ENCODE measurements at places on chromosomes 1 and 21. TPM values are rescaled to one million over a fixed set of nuclear protein-coding genes. Genes with fewer than 3 reads are reported as not detected.

DNA sequence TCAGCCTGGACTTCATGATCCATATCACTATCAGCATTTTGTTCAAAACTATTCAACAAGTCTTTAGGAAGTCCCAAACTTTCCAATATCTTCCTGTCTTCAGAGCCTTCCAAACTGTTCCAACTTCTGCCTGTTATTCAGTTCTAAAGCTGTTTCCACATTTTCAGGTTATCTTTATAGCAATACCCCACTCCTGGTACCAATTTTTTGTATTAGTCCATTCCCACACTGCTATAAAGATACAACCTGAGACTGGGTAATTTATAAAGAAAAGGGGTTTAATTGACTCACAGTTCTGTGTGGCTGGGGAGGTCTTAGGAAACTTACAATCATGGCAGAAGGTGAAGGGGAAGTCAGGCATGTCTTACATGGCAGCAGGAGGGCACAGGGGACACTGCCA, 18.3 kb upstream of the DNAH14 start:
- H3K4me1 ChIP-seq = no peaks in the 10 kb centered on the region
- no peak overlapping the region for H3K4me3 ChIP-seq
- DNase-seq = no peak
- no peak overlapping the region for H3K27ac ChIP-seq

GRCh38 chr1:198534548-198535418, 5.7 kb downstream of the ATP6V1G3 start:
- no peaks in the 10 kb centered on the region for H3K27me3 ChIP-seq
- peaks cover 80% of the 10 kb centered on the region for H3K4me1 ChIP-seq
- peaks cover 4% of the 10 kb centered on the region for H3K36me3 ChIP-seq

DNA sequence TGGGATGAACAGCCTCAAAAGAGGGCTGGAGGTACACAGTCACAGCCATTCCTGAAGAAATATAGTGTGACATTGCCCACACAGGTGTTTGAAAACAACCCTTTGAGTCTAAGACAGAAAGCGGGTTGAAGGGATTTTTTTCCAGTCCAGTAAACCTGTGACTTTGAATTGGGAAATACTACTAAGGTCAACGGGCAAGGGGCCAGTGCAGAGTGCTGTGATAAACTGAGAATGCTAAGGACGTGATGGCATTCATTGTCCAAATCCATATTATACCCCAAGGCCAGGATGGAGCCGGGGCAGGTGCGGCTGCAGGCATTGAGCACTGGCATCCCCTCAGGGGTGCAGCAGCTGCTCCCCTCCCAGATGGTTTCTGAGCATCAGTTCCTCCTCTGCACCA, 36.6 kb downstream of the KIAA0040 start:
- H3K27me3 ChIP-seq = peaks cover 34% of the 10 kb centered on the region
- H3K4me3 ChIP-seq = no peak overlapping the region
- H3K4me1 ChIP-seq = peaks cover 22% of the 10 kb centered on the region
- H3K27ac ChIP-seq = no peak overlapping the region

DNA sequence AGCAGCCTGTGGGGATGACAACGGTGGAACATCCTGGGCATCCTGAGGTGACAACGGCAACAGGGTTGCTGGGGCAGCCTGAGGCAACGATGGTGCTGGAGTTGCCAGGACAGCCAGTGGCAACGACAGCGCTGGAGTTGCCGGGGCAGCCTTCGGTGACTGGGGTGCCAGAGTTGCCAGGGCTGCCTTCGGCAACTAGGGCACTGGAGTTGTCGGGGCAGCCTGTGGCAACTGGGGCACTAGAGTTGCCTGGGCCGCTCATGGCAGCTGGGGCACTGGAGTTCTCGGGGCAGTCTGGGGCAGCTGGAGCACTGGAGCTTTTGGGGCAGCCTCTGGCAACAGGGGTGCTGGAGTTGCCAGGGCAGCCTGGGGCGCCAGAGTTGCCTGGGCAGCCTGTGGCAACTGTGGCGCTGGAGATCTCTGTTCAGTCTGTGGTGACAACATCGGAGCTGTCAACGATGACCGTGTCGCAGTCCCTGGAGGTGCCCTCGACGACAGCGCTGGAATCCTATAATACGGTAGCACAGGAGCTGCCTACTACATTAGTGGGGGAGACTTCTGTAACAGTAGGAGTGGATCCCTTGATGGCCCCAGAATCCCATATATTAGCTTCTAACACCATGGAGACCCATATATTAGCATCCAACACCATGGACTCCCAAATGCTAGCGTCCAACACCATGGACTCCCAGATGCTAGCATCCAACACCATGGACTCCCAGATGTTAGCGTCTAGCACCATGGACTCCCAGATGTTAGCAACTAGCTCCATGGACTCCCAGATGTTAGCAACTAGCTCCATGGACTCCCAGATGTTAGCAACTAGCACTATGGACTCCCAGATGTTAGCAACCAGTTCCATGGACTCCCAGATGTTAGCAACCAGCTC, 8.2 kb downstream of the SON start:
- peaks cover 25% of the 10 kb centered on the region for H3K36me3 ChIP-seq
- H3K4me3 ChIP-seq = no peak overlapping the region
- no peak for DNase-seq

GRCh38 chr1:148318123-148318903, 164.8 kb downstream of the PPIAL4G start:
- H3K27me3 ChIP-seq = peaks cover 28% of the 10 kb centered on the region
- peaks cover 53% of the 10 kb centered on the region for H3K4me1 ChIP-seq
- H3K36me3 ChIP-seq = peaks cover 4% of the 10 kb centered on the region
- H3K27ac ChIP-seq = peak overlapping the region; percentile 90

DNA sequence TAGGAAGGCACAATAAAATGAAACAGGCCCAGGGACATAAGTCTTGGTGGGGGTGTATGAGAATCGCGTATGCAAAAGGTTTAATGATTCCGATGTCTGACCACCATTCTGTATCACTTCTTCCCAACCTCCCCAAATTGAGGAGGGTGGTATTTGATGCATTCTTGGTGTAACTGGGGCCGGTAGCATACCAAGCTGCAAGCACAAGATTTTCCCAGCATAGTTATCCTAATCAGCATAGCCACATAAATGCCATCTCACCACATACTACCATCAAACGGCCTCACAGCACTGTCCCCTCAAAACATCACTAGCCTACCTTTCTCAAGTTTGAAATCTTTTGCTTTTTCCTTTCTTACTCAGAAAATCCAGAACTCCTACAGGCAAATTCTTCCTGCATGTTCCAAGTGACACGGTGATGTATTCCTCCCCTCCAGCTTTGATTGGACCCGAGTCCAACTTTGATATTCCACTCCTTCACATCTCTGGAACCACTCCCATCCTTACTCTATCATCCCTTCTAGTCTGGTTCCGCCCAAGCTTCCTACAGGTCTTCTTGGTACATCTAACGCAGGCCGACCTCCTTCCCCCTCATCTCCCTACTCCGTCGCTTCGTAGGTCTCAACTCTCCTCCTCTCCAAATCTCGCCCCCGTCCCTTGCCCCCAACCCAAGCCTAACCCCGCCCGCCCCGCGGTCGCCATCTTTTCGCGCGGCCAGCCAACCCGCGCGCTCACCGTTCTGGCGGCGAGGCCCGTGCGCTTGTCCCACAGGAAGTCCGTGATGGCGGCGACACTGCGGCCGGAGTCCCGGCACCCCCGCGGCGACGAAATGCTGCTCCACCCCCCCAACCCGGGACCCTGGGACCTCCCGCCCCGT, 600 bp downstream of the CLK2 start:
- H3K4me3 ChIP-seq = peak overlapping the region; percentile 94
- peak overlapping the region; percentile 93 for H3K27ac ChIP-seq
- H3K27me3 ChIP-seq = no peaks in the 10 kb centered on the region
- H3K36me3 ChIP-seq = peaks cover 11% of the 10 kb centered on the region
- H3K4me1 ChIP-seq = peaks cover 46% of the 10 kb centered on the region

- DNase-seq = peak; percentile 14
- H3K36me3 ChIP-seq = no peaks in the 10 kb centered on the region
- no peak overlapping the region for H3K27ac ChIP-seq
- H3K27me3 ChIP-seq = peaks cover 17% of the 10 kb centered on the region
These were observed 94.1 kb downstream of the NMNAT2 start for GRCh38 chr1:183323849-183324683.

- no peaks in the 10 kb centered on the region for H3K27me3 ChIP-seq
- H3K27ac ChIP-seq = no peak overlapping the region
- no peak for DNase-seq
- no peaks in the 10 kb centered on the region for H3K36me3 ChIP-seq
These were observed 74.7 kb upstream of the OLFM3 start for GRCh38 chr1:102071451-102071850.

GRCh38 chr1:112358798-112359408, 37.1 kb upstream of the CTTNBP2NL start:
- no peak overlapping the region for H3K4me3 ChIP-seq
- H3K4me1 ChIP-seq = no peaks in the 10 kb centered on the region
- H3K27me3 ChIP-seq = peaks cover 43% of the 10 kb centered on the region
- H3K27ac ChIP-seq = no peak overlapping the region

GRCh38 chr1:6580119-6580592, 362 bp downstream of the ZBTB48 start:
- no peak for DNase-seq
- peaks cover 1% of the 10 kb centered on the region for H3K36me3 ChIP-seq
- peak overlapping the region; percentile 92 for H3K27ac ChIP-seq
- H3K27me3 ChIP-seq = no peaks in the 10 kb centered on the region

DNA sequence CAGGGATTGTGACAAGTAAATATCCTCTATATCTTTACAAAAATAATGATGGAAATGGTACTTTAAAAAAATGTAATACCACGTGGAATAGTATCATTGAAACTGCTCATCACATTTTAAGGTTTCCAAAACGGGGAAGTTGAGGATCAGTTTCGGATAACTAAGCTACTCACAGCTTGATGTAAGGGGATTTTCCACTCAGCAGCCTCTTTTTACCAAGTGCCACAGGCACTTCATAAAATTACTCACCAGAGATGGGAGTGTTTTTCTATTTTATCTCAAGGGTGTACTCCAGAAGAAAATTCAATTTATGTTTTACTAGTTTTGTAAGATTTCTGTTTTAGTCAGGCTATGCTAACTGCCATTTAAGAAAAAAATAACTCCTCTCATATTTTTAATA, 91.7 kb downstream of the TPR start:
- no peaks in the 10 kb centered on the region for H3K27me3 ChIP-seq
- peaks cover 46% of the 10 kb centered on the region for H3K4me1 ChIP-seq
- DNase-seq = no peak
- H3K36me3 ChIP-seq = peaks cover 4% of the 10 kb centered on the region
- H3K4me3 ChIP-seq = peak overlapping the region; percentile 10

- H3K27ac ChIP-seq = no peak overlapping the region
- no peaks in the 10 kb centered on the region for H3K4me1 ChIP-seq
- H3K4me3 ChIP-seq = no peak overlapping the region
- H3K36me3 ChIP-seq = no peaks in the 10 kb centered on the region
- no peak for DNase-seq
- H3K27me3 ChIP-seq = no peaks in the 10 kb centered on the region
These were observed 29.2 kb downstream of the CASZ1 start for GRCh38 chr1:10767282-10767681.

GRCh38 chr1:175715742-175716141, 27.7 kb downstream of the TNR start:
- H3K27ac ChIP-seq = no peak overlapping the region
- no peaks in the 10 kb centered on the region for H3K36me3 ChIP-seq
- H3K4me3 ChIP-seq = no peak overlapping the region

- peaks cover 95% of the 10 kb centered on the region for H3K4me1 ChIP-seq
- H3K4me3 ChIP-seq = peak overlapping the region; percentile 92
- H3K36me3 ChIP-seq = peaks cover 4% of the 10 kb centered on the region
- peak; percentile 87 for DNase-seq
These were observed 22.2 kb downstream of the RUNX1 start for GRCh38 chr21:35026617-35027562.

- peaks cover 10% of the 10 kb centered on the region for H3K4me1 ChIP-seq
- peaks cover 13% of the 10 kb centered on the region for H3K36me3 ChIP-seq
- DNase-seq = no peak
- H3K27me3 ChIP-seq = no peaks in the 10 kb centered on the region
- H3K27ac ChIP-seq = no peak overlapping the region
- H3K4me3 ChIP-seq = no peak overlapping the region
These were observed 217.5 kb downstream of the FAF1 start for GRCh38 chr1:50742523-50742922.

DNA sequence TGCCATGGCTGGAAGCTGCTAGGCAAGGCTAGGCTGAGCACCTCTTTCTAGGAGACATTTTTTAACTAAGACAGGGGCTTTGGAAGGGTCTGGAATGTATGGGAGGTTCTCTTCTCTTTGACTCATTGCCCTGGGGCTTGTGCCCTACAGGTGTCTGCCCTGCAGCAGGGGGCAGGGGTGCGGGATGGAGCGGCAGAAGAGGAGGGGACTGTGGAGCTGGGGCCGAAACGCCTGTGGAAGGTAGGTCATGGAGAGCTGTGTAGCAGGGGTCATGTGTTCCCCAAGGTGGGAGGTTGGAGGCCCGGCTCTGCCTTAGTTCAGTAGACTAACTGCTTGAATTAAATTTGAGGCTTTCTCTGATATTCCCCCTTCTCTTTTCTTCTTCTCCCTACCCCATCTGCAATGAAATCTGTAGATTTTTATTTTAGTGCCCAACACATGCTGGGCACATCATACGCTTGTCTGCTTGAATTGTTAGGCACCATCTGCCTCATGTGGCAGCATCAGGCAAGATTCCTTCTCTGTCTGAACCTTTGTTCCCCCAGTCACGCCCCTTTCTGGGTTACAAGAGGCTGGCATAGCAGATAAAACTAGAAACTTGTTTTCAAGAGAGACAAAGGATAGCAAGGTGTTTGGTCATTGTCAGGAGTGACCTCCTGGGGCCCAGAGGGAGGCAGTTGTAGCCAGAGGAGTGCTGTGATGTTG, 18.4 kb downstream of the PPFIA4 start:
- no peaks in the 10 kb centered on the region for H3K27me3 ChIP-seq
- no peak overlapping the region for H3K27ac ChIP-seq

- no peak for DNase-seq
- no peak overlapping the region for H3K4me3 ChIP-seq
- H3K36me3 ChIP-seq = no peaks in the 10 kb centered on the region
- H3K27me3 ChIP-seq = peaks cover 11% of the 10 kb centered on the region
These were observed 139.3 kb upstream of the NFIA start for GRCh38 chr1:60942896-60943638.

GRCh38 chr1:154856544-154856943, 13.5 kb downstream of the KCNN3 start:
- H3K4me1 ChIP-seq = peaks cover 38% of the 10 kb centered on the region
- peaks cover 11% of the 10 kb centered on the region for H3K27me3 ChIP-seq
- DNase-seq = no peak
- no peak overlapping the region for H3K4me3 ChIP-seq

- DNase-seq = peak; percentile 72
- no peak overlapping the region for H3K4me3 ChIP-seq
- H3K4me1 ChIP-seq = peaks cover 25% of the 10 kb centered on the region
- H3K27me3 ChIP-seq = no peaks in the 10 kb centered on the region
- no peaks in the 10 kb centered on the region for H3K36me3 ChIP-seq
These were observed 90.5 kb downstream of the LIPI start for GRCh38 chr21:14120091-14120734.

CELA3B gene
- total RNA-seq = not detected

RAB7B gene
- total RNA-seq = not detected

UMODL1 gene
- total RNA-seq = 0.89 TPM

TSHB gene
- total RNA-seq = not detected

PALMD gene
- not detected for total RNA-seq

KHDC4 gene
- total RNA-seq = 98.7 TPM

CFH gene
- total RNA-seq = 0.19 TPM

LPGAT1 gene
- total RNA-seq = 28.3 TPM

SERTAD4 gene
- total RNA-seq = not detected

Data from activated T-cell treated with anti-CD3 and anti-CD28 coated beads, Interleukin-2, amount 50 U/mL, for 72 hours (primary cell).